ENCODE measurements at places on chromosomes 4 and X.
A peak's percentile ranks its signal among the peaks of the same experiment; 100 is the strongest.

GRCh38 chrX:19863212-19863856 lies 24.1 kb downstream of the SH3KBP1 start:
- no peak for DNase-seq

DNA sequence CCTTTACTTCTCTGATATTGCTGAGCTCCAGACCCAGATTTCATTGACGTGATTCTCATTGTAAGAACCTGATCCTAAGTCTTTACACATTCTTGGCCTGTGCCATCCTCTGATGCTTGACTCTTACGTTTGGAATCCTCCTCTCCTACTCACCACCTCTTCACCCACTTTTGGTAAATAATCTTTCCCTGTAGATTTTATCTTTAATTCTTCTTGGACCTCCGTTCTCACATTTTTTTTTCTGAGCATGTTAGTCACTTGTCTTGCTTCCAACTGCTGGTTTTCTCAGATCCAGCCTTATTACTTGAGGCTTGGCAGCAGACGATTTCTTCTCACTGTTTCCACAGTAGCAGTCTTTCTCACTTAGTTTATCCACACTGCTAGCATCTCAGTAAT lies 12.4 kb upstream of the SH3RF1 start:
- DNase-seq = no peak

GRCh38 chr4:123043013-123043412 lies 120.6 kb upstream of the NUDT6 start:
- DNase-seq = no peak

- DNase-seq = no peak
Measured at GRCh38 chrX:54758114-54759055, 39.7 kb downstream of the ITIH6 start.

DNA sequence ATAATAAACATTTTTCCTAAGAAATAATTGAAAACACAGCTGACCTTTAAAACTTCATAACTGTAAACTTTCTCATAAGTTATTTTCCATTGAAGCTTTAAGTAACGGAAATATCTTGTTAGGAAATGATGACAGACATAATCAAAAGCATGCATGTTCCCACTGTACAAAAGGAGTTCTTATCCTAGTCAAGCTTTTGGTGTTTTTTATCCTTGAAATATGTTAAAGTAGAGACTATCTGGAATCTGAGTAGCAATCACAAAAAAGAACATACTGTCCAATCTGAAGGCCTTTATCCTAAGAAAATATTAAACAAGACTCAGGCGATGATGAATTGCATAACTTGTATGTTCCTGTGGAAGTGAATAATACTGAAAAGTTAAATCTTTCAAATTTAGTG lies 14.4 kb downstream of the GEMIN8 start:
- no peak for DNase-seq

DNA sequence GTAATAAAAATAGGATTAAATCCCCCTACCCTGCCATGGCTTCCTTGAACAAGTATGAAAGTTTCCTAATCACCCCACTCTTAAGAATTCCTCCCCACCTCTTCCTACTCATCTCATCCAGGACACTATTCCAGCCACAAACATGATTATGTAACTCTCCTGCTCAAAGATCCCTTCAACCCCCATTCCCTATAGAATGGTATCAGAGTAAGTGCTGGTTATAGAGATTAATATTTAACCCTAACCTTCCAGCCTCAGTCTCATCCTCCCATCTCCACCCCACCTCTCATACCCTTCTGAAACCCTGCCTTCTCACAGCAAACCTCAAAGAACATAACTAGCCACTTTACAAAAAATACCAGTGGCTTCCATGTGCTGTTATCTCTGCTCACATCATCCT lies 155.1 kb downstream of the PPP3CA start:
- DNase-seq = no peak

DNA sequence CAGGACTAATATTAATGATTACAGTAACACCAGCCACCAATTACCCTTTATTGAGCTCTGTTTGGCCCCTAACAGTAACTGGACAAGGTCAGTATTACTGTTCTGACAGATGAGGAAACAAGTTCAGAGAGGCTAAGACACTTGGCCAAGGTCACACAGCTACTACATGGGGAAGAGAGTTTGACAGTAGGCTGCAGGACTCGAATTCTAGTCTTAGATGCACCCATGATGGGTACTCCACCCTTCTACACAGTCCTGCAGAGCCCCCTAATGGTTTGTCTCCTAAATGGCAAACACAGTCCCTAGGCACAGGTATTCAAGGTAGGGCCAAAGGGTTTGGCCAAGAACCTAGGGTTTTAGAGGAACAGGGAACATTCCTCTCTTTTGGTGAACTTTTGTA lies 93.9 kb downstream of the NSUN7 start:
- DNase-seq = peak; percentile 36

DNA sequence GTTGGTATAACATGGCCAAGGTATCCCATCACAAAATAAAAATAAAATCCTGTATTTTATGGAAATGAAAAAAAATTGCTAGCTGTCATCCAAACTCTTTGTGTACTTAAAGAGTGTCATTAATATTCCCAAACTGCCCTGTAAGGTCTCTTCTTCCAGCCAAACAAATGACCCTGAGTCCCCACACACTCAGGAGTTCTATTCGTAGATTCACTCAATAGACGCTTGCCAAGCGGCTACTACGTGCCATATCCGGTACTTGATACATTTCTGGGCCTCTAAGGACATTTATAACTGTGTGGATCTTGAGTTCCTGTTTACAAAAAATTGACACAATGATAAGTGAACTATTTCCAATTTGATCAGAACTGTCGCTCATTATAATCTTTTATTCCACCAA lies 245.1 kb downstream of the SCFD2 start:
- no peak for DNase-seq

- DNase-seq = no peak
Measured at GRCh38 chrX:68846536-68846935, 17.7 kb downstream of the EFNB1 start.

GRCh38 chrX:18549643-18550042 lies 122.3 kb downstream of the RS1 start:
- DNase-seq = no peak

DNA sequence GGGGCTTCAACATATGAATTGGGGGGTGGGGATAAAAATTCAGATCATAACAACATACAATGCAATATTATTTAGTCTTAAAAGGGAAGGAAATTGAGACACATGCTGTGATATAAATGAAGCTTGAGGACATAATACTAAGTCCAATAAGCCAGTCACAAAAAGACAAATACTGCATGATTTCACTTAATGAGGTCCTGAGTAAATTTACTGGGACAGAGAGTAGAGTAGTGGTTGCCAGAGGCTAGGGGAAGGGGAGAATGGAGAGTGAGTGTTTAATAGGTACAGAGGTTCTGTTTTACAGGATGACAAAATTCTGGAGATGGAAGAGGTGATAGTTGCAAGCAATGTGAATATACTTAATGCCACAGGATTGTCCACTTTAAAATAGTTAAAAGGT lies 89.2 kb upstream of the RAPGEF2 start:
- DNase-seq = no peak

DNA sequence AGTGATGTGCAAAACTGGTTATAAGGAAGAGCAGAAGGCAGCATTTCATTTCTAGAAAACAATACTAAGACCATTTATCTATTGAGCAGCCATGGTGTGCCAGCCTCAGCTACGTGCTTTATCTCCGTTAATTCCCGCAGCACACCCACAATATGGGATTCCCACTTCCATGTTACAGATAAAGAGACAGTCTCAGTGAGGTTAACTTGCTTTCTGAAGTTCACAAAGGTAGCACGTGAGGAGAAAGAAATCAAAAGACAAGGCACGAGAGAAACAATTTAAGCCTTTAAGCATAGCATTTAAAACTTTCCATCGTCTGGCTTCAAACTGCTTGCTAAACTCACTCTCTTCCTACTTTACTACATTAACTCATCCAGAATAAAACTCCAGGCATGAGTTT lies 8.0 kb upstream of the RPL34 start:
- DNase-seq = no peak

DNA sequence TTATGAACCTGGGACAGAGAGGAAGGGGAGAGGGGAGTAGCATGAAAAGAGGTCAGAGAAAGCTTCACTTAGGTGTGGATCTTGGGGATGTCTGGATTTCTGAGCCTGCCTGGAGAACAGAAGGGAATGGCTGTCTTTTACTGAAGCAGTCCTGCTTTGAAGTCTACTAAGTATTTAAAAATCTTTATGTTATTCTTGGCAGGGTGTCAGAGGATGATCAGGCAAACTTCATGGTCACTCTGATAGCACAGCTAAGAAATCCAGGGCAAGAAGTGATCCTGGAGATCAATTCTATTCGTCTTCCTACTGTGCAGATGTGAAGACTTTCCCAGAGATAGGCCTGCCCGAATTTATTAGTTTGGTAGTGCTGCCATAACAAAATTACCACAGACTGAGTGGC lies 464.4 kb upstream of the BOD1L1 start:
- DNase-seq = no peak

DNA sequence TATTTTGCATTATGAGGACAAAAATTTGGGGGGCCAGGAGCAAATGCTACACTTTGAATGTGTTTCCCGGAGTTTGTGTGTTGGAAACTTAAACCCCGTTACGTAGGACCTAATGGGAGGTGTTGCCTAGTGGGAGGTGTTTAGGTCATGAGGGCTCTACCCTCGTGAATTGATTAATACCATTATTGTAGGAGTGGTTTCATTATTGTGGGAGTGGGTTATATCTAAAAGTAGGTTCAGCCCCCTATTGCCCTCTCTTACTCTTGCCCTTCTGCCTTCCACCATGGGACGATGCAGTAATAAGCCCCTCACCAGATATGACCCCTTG lies 15.5 kb downstream of the UBA6 start:
- no peak for DNase-seq

GRCh38 chrX:13254870-13255269 lies 65.0 kb downstream of the ATXN3L start:
- DNase-seq = no peak

GRCh38 chr4:8739820-8740665 lies 131.6 kb downstream of the HMX1 start:
- no peak for DNase-seq

DNA sequence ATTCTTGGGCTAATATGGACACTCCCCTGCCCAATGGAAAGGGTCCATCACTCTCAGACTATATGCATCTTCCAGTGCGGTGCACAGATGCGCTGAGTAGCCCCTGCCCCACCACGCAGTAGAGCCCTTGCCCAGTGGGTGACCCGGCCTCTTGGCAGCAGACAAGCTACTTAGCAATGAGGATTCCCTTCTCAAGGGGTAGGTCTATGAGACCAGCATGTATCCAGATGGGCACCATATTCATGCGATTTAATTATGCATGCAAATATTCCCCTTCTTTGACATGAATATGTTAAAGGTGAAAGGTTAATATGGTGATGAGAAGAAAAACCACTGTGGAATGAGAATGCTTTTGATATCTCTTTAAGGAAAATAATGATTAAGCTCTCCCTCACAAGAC lies 77.7 kb downstream of the ZNF827 start:
- DNase-seq = no peak

GRCh38 chrX:10380300-10380699 lies 223.5 kb downstream of the CLCN4 start:
- no peak for DNase-seq

DNA sequence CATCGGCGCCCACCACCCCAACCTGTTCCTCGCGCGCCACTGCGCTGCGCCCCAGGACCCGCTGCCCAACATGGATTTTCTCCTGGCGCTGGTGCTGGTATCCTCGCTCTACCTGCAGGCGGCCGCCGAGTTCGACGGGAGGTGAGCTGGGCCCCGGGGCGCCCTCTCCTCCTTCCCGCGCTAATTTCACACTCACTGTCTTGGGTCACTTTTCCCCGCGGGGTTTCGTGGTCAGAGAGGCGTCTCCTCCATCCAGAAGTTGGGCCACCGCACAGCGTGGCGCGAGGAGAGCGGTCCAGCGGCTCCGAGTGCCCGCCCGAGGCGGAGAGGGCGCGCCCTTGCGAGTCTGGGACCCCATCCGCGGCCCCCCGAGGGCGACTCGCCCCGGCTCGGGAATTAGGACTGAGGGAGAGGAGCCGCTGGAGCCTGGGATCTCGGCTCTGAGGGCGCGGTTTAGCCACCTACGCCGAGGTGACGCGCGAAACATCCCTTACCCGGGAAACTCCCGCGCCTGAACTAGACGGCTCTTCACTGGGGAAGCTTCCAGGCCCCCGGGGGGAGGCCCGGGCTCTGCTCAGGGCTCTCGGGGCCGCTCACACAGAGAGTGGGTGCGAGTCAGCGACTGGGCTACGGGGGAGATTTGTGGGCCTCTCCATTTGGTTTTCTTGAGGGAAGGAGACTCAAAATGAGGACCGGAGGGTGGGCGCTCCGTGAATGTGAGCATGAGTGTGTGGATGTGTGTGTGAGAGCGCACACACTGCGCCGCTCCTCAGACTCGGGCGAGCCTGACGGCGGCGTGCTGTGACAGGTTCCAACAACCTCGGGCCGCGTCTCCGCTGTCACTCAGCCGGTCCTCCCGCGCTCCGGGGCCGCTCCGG lies 551 bp downstream of the NPNT start:
- no peak for DNase-seq

DNA sequence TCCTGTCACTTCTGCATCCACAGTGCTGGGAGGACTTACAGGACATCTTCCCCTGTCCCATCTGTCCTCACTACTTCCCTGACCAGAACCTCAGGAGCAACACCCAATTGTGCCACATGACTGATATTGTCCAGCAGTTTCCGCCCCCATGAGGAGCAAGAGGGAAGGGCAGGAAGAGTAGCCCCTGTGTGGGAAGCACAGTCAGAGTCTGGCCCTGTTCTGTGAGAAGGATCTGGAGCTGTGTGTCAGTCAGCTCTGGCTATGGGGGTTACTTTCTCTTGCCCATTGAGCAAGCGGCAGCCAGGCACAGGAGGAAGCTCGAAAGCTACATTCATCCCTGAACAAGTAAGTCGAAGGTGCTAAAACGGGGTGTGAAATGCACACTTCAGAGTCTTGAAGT lies 14.8 kb upstream of the TRIM60 start:
- DNase-seq = no peak

Measured in DND-41 (cell line).